A549 (cell line): ENCODE measurements at places on chromosomes 1 and 21. TPM values are rescaled to one million over a fixed set of nuclear protein-coding genes. Genes with fewer than 3 reads are reported as not detected.

- no peak for DNase-seq
Observed at GRCh38 chr21:38885909-38886308, 80.2 kb downstream of the ETS2 start.

DNA sequence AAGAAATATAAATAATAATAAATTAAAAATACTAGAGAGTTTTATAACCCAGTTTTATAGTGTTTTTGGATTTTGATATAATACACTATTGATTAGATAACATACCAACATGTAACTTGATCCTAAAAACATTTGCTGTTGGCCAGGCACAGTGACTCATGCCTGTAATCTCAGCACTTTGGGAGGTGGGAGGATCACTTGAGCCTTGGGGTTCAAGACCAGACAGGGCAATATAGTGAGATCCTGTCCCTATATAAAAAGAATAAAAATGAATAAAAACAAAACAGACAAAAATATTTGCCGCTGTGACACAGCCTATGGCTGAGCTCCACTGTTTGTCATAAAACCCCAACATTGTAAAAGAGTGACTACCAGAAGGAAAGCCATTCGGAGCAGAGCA, 26.1 kb downstream of the VPS13D start:
- no peak for DNase-seq

DNA sequence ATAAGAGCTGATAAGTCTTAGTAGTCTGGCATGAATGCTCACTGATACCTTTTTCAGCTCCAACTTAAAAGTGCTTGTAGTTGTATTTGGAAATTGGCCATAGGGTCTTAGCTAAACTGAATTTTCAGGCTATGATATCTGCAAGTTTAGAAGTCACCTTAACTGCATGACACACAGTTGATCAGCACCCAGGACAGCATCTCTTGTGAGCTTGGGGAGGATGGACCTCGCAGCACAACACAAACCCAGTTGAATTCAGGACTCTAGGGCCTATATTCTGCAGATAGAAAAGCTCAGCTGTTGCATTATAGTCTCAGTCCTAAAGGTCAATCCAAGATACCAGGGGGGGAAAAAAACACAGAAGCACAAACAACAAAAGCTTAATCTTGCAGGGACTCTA, 394.3 kb downstream of the KCNH1 start:
- DNase-seq: no peak

DNA sequence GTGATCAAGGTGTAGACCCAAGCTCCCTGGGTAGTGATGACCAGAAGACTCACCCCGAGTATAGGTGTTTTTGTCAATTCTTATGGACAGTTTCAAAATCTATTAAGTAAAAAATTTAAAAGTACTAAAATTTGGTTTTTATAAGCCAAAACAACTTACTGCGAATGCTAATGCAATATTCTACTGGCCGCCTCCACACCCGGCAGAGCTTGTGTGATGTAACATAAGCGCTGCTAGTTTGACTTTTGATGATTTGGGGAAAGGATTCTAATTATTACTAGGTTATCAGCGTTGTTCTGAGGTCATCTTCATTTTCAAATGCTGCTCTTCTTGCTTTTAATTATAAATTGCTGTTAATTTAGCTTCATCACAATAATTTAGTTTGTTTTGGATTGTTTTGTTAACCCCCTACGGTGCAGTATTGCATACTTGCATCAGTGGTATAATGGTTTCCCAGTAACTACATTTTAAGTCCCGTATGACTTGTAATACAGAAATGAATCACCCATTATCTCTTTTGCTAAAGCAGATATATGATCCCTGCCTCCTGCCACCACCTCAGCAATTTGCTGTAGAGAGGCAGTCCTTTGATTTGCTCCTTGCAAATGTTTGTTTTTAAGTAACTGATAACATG, 178.0 kb downstream of the SDCCAG8 start:
- DNase-seq: no peak

- DNase-seq: no peak
Observed at GRCh38 chr1:236800002-236800620, 5.0 kb downstream of the MTR start.

- DNase-seq: peak; percentile 33
Observed at GRCh38 chr1:190067592-190067991, 410.1 kb downstream of the BRINP3 start.

- no peak for DNase-seq
Observed at GRCh38 chr1:154716011-154716410, 108.0 kb upstream of the ADAR start.

DNA sequence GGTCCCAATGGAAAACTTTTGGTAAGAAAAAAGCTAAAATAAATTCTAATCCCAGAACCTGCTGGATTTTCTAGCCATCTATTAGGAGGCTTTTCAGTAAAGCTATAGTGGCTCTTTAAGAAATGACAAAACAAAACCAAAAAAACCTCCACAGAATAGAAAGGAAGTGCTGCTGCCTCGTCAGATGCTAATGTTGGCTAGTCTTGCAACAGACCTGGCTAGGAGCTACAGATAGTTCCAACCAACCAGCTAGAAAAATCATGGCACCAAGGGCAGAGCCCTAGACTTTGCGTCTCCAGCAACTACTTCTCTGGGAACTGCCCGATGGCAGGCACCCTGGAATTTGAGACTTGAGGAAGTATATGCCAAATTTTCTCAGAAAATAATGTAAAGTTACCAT, 7.6 kb downstream of the CD101 start:
- no peak for DNase-seq

GRCh38 chr1:14733048-14733778, 134.7 kb downstream of the KAZN start:
- DNase-seq: no peak

- DNase-seq: peak; percentile 10
Observed at GRCh38 chr1:89125913-89126580, at the start of gene GBP2. Gene GBP2, minus strand, starts transcription at chr1:89126114. Its CDS starts 4,148 bp downstream, at chr1:89121966.

- no peak for DNase-seq
Observed at GRCh38 chr1:33358114-33358794, 37.4 kb upstream of the A3GALT2 start.

DNA sequence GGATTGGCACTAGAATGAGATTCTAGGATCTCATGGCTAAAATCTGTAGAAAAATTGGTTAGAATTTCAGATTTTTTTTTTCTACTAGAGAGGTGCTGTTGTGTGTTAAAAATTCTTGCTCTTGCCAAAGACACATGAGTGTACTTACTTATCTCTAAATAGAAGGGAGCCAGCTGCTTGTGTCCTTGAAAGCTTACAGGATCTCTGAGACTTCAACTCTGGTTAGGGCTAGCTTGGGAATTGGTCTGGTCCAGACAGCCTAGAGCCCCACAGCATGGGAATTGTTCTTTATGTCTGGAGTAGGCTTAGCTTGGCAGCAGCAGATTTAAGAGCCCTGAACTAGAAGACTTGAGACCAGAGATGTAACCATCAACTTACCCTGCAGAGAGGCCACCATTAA, 37.3 kb downstream of the MACO1 start:
- no peak for DNase-seq

DNA sequence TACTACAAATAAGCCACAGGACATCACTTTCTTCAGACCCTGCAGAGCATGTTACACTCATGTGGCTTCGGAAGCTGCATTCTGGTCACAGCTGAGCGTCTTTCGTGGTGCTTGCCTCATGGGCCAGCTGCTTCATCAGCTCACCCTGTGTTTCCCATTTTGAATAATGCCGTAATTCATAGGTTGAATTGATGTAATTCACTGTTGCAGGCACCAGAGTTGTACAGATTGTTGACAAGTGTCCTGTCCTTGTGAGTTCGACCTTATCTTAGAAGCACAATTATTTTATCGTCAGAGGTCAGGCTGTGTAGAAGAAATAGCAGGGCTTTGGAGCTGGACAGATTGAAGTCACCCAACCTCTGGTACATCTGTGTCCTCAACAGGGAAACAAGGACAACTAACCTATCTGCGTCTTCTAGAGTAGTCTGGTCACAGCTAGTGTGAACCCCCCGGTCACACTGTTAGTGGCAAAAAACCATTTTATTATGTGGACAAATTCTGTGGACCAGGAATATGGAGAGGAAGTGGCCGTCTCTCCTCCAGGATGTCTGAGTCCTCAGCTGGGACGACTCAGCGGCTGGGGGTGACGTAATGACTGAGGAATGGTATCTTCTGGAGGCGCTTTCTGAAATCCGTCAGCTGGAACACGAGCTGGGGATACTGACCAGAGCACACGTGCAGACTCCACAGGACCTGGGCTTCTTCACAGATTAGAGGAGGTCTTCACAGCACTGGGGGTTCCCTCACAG, 17.8 kb downstream of the PKNOX1 start:
- DNase-seq: no peak

- DNase-seq: no peak
Observed at GRCh38 chr1:15177710-15178166, 24.2 kb downstream of the TMEM51 start.

The TMCC2 gene
- polyA plus RNA-seq: 2.9 to 3.7 TPM (median 3.2 TPM) in 3 replicates

The ZNF683 gene
- not detected in 3 replicates for polyA plus RNA-seq

The UTS2 gene
- not detected in 3 replicates for polyA plus RNA-seq

The RSPO1 gene
- 0.05 to 0.12 TPM in 2 of 3 replicates, not detected in the other for polyA plus RNA-seq

The F13B gene
- 0.19 to 0.33 TPM (median 0.21 TPM) in 3 replicates for polyA plus RNA-seq

The OR6K3 gene
- not detected in 3 replicates for polyA plus RNA-seq

The FCRL4 gene
- polyA plus RNA-seq: not detected in 3 replicates

The ROR1 gene
- polyA plus RNA-seq: 6.5 to 9.4 TPM (median 8.2 TPM) in 3 replicates

The ORC1 gene
- polyA plus RNA-seq: 17.7 to 18.9 TPM (median 18.2 TPM) in 3 replicates
